ENCODE measurements at places on chromosomes 7 and 10. TPM values are rescaled to one million over a fixed set of nuclear protein-coding genes. Genes with fewer than 3 reads are reported as not detected.

DNA sequence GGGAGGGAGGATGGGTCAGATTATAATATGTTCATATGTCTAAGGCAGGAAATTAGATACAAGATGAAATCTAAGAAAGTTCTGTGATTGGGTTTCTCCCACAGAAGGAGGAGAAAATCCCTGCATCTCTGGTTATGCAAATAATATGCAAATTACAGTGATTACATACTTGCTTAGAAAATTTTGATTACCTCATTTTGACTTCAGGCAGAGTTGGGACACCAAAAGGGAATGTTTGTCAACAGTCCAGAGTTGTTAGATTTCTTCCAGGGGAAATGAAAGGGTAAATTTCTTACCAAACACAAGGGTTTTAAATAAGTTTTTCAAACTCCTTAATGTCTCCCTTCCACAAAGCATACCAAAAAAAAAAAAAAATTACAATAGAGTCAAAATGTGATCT lies 101.4 kb upstream of the STEAP1B start:
- peak; percentile 69 for DNase-seq

The PDE6C gene
- not detected for total RNA-seq

- no peak for DNase-seq
Observed at GRCh38 chr7:92608380-92609322, 18.5 kb upstream of the FAM133B start.

DNA sequence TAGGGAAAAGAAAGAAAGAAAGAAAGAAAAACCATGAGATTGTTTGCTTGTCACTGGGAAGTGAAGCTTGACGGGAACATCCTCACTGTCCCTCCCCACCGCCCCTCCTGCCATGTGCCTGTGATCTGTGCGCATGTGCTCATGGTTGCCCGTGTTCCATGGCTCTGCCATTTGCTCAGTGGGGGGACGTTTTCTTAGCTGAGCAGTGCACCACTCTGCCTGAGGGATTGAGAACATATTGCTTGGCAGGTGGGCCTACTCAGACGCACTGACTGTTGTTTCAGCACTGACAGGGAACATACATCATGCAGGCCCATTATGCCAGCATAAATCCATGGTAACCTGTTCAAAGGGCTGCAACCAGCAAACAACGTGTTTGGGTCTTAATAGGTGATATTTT lies 747.9 kb upstream of the GALNT17 start:
- DNase-seq, result no peak

DNA sequence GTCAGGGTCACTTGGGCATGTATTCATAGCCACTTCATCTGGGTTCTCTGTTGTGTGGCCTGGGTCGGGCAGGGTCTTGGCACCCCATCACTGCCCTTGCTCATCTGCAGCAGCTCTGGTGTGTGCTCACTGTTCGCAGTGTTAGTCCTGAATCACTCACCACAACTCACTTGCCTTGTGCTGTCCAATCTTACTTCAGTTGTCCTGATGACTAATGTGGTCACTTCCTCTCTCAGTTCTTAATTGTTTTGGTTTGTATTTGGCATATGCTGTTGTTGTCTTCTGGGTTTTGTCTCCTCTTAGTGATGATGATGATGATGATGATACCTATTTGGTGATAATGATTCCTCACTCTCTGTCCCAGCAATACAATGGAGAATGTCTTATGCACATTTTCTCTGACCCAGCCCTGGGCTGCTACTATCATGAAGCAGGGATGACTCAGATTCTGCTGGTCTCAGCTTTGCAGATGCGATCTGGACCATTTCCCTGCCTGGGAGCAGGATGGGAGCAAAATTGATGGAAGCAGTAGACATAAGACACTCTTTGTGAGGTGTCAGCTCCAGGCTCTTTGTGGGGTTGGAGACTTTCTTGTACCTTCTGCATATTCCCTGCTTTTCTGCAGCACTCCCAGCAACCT lies 17.0 kb downstream of the ADRA2A start:
- DNase-seq, result no peak

DNA sequence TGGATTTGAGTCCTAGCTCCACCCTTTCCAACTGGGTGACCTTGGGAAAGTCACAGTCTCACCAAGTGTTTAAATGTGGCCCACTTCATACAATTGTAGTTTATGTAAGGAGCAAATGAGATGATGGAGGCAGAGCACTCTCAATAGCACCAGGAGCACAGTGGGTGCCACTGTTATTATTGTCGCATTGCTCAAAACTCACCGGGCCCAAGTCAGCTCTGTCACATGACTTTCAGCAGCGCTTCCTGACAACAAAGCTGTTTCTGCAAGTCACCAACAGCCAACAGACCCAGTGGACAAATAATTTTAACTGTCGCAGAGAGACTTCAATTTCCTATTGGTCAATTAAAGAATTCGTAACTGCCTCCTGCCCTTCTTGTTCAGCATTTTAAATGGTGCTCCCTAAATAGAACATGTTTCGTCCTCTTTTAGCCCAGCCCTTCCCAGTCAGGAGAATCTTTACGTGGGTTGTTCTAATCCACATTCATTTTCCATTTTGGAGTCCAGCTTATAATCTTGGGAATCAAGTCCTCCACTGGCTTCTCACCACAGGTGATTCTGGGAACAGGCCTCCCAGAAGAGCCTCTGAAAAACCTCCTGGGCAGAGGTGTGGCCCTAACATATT lies 415.6 kb upstream of the NPVF start:
- DNase-seq, result no peak

The ZNF117 gene
- 5.2 TPM for total RNA-seq

GRCh38 chr10:96830511-96831199 lies 1.4 kb upstream of the LCOR start:
- peak; percentile 77 for DNase-seq

DNA sequence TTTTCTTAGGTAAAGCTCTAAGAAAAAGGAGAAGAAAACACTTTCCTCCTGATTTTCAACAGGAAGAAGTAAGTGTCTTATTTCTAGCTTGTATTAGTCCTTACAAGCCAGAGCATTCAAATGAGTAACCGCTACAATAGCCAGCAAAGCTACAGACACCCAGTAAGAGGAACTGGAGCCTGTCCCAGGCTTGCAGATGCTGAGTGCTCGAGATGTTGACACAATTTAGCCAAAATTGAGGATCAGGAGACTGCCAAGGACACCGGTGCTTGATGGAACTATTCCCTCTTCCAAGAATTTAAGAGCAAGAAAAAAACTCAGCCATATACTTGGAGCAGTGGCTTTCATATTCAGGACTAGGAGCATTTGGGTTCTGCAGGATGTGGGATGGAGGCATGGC lies 149.3 kb upstream of the DPP6 start:
- no peak for DNase-seq

The EN2 gene
- total RNA-seq, result not detected

- peak; percentile 49 for DNase-seq
Observed at GRCh38 chr7:107394276-107394675, 75.6 kb upstream of the GPR22 start.

DNA sequence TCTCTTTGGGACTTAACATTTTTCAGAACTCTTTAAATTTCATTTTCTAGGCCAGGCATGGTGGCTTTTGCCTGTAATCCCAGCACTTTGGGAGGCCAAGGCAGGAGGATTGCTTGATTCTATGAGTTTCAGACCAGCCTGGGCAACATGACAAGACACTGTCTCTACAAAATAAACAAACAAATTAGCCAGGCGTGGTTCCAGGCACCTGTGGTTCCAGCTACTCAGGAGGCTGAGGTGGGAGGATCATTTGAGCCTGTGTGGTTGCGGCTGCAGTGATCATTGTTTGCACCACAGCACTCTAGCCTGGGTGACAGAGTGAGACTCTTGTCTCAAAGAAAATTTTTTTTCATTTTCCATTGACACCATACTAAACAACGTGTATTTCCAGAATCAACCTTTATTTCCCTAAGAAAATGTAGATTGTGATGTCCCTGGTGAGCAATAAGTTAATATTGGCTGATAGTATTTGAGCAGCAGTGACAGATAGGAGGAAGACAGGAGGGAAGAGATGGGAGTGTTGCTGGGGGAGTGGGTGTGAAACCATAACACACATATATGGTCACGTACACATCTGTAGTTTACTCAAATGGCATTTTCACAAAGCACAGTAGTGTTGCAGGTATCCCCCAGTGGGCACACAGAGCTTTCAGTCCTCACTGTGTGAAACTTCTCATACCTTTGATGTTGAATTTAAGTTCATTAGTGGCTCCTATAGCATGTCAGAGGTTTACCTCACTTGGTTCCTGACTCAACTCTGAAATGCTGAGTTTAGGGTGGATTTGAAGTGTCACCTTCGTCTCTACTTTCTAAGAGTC lies 205.6 kb downstream of the AUTS2 start:
- no peak for DNase-seq

The HDAC9 gene
- 16.8 TPM for total RNA-seq

The SPDYE1 gene
- not detected for total RNA-seq

DNA sequence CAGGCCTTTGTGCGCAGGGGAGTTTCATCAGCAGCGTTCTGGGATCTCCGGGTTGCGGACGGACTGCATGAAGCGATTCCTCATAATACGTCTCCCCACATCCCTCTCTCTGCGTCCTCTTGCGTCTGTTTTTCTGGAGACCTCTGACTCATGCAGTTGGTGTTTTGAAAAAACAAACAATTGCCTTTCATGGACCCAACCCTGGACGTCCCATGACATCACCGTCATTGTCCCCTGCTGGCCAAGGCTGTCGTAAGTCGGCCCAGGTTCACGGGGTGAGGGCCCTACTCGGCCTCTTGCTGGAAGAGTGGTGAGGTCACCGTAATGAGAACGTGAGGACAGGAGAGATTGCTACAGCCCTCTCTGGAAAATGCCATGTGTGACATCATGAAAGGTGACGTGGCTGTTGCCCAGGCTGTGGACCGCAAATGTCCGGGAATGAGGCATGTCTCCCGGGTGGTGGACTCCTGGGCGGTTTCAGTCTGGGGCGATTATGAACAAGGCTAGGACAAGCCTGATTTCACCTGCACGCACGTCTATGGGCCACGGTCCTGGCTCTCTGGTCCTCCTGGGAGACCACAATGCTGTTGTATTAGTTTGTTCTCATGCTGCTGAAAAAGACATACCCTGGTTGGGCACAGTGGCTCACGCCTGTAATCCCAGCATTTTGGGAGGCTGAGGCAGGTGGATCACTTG lies 9.8 kb upstream of the MAFK start:
- DNase-seq, result peak; percentile 92

DNA sequence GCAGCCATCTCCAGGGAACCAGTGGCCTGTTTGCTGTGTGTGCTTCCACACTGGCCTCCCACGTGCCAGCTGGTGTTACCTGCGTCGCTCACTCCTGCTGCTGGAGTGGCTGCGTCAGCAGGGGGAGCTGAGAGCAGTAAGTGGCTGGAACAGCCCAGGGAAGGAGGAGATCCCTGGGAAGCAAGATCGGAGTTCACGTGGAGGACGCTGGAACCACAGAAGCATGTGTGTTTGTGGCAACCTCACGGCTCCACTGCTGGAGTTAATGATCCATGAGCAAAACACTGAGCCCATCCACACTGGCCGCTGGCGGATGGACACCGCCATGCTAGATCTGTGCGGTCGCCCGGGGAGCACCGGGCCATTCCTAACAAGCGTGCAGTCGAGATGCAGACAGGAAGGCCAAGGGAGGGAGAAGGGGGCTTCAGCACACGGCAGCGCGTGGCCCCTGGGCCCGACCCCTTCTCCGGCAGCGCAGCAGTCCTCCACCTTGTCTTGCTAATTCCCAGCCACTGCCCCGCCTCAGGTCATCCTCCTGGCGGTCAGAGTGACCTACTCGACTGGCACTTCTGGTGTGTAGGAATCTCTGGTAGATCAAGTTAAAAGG lies 68.5 kb upstream of the EEPD1 start:
- DNase-seq, result peak; percentile 58

GRCh38 chr7:114652041-114652440 lies 237.4 kb downstream of the FOXP2 start:
- DNase-seq, result no peak

DNA sequence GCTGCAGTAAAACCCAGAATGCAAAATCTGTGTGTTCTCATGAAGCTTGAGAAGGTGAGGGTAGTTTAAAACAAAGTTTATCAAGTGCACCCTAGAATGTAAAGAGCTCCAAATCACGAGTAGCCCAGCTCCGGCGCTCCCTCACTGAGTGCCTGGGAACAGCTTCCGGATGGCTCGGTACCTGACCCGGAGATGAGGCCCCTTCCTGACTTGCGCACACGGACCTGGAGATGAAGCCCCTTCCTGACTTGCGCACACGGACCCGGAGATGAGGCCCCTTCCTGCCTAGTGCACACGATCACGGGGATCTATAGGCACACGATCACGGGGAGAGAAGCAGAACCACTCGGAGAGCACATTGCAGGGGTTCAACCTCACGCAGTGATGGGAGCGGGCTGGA lies 322.1 kb upstream of the RNF32 start:
- no peak for DNase-seq

DNA sequence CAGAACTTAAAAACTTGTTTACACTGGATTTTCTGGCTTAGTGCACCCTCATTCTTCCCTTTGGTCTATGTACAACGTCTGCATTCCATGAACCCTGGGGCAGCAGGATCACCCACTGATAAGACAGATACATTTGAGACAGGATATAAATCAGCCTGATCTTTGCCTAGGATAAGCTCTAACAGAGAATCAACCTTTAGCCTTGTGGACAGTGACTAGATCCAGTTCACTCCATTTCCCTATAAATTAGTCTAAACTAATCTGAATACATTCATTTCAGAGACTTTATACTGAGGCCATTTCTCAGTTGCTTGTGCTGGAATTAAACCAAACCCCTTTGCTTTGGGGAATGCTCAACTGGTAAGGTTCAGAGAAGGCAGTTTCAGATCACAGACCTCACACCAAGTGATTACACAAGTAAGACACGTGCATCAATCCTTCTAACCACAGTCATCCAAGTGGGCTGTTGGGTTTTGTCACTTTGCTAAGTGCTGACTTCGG lies 639.8 kb upstream of the FZD8 start:
- DNase-seq, result peak; percentile 79

DNA sequence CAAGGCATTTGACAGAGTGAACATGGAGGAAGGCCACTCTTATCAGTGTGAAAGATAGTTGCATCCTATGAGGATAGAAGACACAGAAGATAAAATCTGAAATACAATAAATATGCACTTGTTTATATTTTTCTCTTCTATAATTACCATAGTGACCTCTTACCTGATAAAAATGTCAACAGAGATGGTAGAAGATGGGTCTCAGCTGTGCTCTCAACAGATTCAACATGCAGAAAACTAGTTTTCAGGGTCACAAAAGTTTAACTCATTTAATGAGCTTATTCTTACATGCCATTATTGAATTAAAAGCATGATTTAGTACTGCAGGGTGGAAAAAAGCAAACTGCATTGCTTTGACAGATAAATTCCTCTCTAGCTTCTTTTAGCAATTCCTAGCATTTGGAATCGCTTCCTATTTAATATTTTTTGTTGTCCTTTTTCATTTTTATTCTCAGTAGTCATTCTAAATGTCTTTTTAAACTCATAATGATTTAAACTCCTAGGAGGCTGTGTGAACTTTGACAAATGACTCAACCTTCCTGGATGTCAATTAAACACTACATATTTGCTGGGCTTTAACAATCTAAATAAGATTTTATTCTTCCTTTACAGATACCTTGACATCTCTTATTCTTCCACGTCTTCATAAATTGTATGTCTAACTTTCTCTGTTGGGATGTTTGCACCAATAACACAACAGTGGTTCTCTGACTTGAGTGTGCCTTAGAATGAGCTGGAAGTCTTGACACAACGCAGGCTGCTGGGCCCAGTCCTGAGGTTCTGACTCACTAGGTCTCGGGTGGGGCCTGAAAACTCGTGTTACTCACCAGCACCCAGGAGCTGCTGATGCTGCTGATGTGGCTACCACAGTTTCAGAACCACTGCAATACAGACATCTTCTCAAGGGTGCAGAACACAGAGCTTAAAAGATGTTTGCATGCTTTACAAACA lies 565.5 kb upstream of the IGFBP3 start:
- DNase-seq, result peak; percentile 95

The TMEM176A gene
- total RNA-seq, result not detected

GRCh38 chr10:15121707-15122106 lies 24.6 kb downstream of the RPP38 start:
- no peak for DNase-seq

Measured in fibroblast of villous mesenchyme (primary cell).